ENCODE measurements at places on chromosomes 3 and 15.
A peak's percentile ranks its signal among the peaks of the same experiment; 100 is the strongest.

DNA sequence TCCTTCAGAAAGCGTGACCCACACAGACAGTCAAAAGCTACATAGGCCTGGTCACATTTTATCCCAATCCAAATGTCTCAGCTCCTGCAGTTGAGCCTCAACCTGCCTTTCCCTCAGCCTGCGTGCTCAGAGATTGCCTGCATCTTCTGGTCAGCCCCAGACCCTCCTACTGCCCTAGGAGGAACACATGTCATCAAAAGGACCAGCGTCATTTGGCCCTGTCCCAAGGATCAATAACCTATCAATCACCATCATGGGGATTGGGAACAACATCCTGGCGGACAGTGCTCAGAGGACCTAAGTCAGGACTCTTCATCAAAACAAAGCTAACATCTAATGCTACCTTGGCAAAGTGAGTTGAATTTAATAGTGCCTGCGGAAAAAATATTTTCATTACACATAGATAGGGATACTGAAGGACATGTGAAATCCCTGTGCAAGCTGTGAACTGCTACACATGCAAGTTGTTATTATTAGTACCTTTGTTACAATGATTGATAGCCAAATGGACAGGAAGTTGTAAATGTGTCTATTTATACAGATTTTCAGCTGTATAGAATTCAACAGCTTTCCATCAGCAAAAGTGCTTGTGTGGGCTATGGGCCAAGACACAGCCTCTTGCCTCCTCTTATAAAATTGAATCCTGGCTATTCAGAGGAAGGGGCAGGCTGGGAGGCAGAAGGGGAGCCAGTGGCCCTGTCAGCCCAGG lies 47.7 kb downstream of the UMPS start:
- no peak for DNase-seq

- DNase-seq = no peak
Observed at GRCh38 chr15:40960925-40961324, 7.7 kb downstream of the CHAC1 start.

GRCh38 chr3:17195192-17195611 lies 310.4 kb downstream of the PLCL2 start:
- no peak for DNase-seq

DNA sequence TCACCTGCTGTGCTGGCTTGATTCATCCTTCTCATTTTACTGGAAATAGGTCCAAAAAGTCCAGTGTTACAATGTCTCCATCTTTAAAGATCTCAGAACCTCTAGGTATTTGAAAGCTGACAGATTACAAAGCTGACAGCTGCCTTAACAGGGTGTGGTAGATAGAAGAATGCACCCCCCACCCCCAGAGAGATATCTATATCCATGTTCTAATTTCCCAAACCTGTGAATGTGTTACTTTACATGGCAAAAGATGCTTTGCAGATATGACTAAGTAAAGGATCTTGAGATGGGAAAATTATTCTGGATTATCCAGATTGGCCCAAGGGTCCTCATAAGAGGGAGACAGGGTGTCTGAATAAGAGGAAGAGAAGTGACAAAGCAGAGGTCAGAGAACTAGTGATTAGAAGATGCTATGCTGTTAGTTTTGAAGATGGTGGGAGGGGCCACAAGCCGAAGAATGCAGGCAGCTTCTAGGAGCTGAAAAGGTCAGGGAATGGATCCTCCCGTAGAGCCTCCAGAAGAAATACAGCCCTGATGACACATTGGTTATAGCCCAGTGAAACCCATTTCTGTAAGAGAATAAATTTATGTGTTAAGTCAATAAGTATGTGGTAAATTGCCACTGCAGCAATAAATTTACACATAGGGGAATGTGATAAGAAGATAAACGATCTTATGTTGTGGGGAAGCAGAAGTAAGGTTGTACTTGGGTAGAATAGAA lies 21.5 kb upstream of the FSTL1 start:
- no peak for DNase-seq

- DNase-seq = no peak
Observed at GRCh38 chr15:34789326-34789725, 6.0 kb downstream of the ACTC1 start.

- DNase-seq = no peak
Observed at GRCh38 chr15:69763831-69764230, 311.2 kb downstream of the RPLP1 start.

GRCh38 chr3:133161656-133162055 lies 123.5 kb downstream of the TMEM108 start:
- DNase-seq = no peak

GRCh38 chr3:161403251-161403650 lies 31.9 kb upstream of the SPTSSB start:
- DNase-seq = no peak

DNA sequence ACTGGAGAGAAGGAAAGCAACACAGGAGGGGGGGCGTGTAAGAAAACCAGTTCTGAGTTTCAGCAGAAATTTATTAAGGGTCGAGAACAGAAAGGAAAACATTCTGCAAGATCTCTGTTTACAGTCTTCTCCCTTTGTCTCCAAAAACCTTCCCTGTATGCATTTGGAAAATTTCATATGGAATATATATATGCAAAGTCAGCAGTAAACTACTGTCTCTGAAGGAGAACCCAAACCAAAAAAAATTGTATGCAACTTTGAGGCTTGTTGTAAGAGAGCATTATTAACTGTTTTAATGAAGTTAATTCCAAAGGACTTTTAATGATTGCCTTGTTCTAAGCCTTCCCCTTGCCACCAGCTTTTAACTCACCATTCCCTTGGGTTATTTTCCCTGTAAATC lies 238.2 kb upstream of the GPR149 start:
- DNase-seq = no peak

GRCh38 chr15:68572921-68573320 lies 5.9 kb upstream of the CORO2B start:
- no peak for DNase-seq

DNA sequence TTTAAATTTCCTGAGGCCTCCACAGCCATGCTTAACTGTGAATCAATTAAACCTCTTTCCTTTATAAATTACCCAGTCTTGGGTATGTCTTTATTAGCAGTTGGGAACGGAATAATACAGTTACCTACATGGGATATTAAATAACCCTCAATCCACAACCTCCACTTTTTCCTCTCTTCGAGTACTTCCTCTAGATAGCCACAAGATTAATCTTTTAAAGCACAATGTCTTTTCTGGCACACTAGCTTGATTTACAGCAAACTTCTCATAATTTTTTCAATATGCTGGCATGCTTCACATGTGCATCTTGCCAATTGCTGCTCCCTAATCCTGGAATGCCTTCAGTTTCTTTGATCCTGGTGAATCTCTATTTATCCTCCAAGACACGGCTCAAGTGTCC lies 92.2 kb downstream of the P2RY1 start:
- no peak for DNase-seq

GRCh38 chr3:45607790-45608189 lies 13.2 kb downstream of the LIMD1 start:
- no peak for DNase-seq

DNA sequence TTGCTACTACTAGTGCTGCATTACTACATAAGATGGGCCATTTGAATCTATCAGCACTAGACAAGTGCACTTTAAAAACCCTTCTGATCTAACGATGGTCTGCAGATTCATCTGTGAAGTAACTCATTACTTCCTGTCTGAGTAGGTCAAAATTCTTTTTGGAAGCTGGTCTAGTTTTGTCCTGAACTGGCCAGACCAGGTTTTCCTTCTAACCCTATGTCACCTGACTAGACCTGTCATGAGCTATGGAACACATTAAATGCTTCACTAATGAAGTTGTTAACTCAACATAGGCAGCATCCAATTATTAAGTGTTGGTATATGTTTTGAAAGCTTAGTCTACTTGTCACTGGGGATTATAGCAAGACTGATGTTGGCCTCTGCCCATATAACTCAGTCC lies 10.1 kb upstream of the RBM5 start:
- DNase-seq = no peak

- no peak for DNase-seq
Observed at GRCh38 chr15:79329171-79329611, 18.3 kb downstream of the TMED3 start.

DNA sequence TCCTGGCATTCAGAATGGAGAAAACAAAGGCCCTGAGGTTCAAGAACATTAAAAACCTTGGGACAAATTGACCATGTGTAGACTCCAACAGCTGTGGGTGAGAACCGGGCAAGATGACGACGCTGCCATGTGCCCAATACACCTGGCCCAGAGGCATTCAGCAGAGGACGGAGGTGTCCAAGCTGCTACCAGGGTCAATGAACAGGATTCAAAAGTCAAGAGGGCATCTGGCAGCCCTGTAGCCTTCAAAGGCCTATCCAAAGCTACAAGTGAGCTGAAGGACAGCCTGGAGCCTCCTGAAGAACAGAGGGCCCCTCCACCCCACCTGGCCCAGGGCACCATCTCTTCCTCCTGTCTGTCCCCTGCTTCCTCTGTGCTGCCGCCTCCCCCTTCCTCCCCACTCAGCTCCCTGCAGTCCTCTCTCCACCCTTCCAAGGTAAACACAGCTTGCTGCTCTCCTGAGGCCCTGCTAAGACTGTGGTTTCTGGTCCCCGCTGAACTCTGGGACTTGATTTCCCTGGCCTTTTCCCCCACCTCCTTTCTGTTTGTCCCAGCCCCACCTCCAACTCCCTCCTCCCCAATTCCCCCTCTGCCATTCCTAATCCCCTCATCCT lies 57.5 kb downstream of the HMCES start:
- no peak for DNase-seq

GRCh38 chr3:127368186-127369032 lies 80.6 kb upstream of the PRR20G start:
- no peak for DNase-seq

DNA sequence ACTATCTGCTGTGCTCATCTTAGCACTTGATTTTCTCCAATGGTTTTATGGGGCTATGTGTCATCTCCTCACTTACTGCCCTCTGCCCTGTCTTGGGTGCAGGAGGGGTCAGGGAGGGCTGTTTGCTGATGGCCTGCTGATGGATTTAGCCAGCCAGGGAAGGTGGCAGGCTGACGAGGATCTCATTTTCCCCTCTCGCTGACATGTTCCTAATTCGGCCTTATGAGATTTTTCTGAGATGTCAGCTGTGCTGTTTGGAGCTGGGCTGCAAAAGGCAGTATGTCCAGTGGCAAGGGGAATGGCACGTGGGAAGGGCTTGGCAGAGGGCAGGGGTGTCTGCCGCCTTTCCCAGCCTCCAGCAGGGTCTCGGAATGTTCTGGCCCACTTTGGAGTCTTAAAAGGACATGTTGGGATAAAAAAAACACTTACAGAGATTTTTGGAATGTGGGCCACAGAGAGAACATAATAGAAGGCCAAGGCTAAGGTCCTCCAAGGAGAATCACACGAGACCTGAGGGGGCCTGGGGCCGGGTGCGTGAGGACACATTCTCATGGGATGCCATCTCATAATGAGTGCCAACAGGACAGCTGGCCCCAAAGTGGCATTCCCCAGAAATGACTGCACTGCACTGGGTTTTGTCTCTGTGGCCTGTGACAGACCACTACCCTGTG lies 303.8 kb downstream of the TLE3 start:
- no peak for DNase-seq

DNA sequence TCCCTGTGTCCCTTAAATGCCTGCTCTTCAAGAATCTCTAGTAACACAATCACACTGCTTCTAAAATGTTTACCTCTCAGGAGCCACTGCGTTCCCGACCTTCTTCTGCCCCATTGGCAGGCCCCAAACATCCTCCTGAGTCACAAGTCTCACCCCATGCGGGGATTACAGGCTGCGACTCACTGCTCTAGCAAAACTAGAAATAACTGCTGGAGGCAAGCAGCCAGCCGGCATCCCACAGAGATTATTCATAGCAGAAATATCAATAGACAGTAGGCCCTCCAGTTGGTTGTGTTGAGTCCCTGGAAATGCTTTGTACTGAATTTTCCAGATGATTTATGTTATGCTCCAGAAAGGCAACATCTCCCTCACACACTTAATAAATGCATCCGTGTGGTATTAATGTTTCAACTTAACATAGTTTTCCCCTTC lies 64.8 kb downstream of the RFTN1 start:
- DNase-seq = peak; percentile 24

- DNase-seq = no peak
Observed at GRCh38 chr3:124615896-124616543, 114.2 kb upstream of the UMPS start.

DNA sequence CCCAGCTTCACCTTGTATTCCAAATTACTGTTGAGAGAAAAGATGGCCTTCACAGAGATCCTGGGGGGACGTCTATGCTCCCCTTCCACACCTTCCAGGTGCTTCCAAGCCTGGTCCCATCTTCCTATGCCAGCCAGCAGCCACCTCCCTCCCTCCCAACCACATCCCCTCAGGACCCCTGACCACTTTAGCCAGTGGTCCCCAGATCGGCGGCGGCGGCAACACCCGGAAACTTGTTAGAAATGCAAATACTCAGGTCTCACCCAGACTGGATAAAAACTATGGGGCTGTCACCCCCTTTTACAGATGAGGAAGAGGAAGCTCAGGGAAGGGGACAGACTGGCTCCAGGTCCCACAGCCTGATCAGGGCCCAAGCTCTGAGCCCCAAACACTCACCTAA lies 38.0 kb upstream of the PRSS50 start:
- no peak for DNase-seq

GRCh38 chr3:71690341-71690841 lies 34.8 kb downstream of the EIF4E3 start:
- DNase-seq = peak; percentile 63

GRCh38 chr15:73959012-73959581 lies 32.8 kb downstream of the LOXL1 start:
- DNase-seq = no peak

GRCh38 chr3:30342318-30343060 lies 263.9 kb upstream of the TGFBR2 start:
- no peak for DNase-seq

DNA sequence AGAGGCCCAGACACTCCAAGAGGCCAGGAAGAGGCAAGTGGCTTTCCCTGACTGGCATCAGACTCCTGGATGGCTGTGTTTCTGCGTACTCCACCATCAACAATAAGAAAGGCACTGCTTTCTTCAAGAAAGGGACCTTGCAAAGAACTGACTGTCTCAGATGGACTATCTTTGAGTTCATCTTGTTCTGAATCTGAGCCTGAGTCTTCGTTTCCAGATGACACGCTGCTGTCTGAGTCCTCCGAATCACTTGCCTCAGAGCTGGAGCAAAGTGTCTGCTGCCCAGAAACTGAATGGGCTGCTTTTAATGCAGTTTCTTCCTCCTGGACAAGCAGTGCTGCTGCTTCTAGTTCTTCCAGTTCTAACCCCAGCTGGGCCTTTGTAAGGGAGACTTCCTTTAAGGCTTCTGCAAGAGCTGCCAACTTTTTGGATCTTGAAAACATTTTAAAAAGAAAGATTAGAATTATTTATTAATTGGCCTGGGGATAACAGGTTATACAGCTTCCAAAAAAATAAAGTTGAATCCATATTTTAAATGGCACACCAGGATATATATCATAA lies 97.8 kb downstream of the SHQ1 start:
- no peak for DNase-seq

DNA sequence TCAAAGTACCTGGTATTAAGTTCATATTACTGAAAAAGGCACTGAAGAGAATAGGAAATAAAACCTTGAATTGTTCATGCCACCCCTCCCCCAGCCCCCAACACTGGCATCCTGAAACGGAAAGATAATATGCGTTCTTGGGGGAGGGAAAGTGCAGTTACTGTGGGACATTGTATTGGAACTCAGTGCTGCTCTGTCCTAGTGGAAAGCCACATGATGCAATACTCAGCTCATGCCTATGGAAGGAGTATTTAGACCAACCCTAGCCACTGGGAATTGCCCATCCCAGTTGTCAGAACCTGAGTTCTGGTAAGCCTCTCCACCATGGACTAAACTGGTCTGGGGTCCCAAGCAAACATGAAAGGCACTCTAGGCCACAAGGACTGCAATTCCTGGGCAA lies 680.8 kb upstream of the BCHE start:
- DNase-seq = no peak

- DNase-seq = peak; percentile 74
Observed at GRCh38 chr15:60591496-60592370, 112.8 kb upstream of the ICE2 start.

- no peak for DNase-seq
Observed at GRCh38 chr3:193947596-193947995, 188.4 kb upstream of the HES1 start.

All from GM23338 (cell line).